ENCODE measurements at places on chromosomes 6 and 20.

DNA sequence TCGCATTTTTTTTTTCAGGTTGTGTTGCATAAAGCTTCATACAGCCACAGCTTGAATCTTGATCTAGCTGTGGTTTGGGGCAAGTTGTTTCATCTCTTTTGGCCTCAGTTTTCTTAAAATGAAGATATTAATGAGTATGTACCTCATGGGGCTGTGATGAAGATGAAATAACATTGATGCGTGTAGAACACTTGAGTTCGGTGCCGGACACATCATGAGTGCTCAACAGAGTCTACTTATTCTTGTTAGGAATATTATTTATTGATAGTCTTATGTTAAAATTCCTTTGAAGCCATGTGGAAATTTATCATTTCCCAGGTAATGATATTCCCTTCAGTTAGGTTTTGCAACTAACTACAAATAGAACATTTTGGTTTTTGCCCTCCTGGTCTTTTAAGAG is 3.4 kb downstream of the PAQR8 start:
- no peak for DNase-seq

DNA sequence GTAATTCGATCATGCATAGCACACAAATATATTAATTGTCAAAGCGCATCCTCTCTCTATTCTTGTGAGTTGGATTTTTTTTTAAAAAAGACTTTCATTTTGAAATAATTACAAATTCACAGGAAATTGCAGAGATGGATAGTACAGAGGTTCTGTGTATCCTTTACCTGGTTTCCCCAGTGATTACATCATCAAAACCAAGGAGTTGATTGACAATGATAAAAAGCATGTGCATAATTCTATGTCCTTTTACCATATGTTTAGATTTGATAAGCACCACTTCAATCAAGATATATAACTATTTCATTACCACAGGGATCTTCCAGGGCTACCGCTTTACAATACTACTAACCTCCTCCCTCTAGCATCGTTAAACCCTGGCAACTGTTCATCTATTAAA is 40.2 kb downstream of the CCN2 start:
- DNase-seq = no peak

GRCh38 chr6:26290941-26291340 is 74.1 kb upstream of the BTN3A2 start:
- DNase-seq = no peak

GRCh38 chr6:119683031-119683430 is 333.5 kb upstream of the MAN1A1 start:
- DNase-seq = no peak

DNA sequence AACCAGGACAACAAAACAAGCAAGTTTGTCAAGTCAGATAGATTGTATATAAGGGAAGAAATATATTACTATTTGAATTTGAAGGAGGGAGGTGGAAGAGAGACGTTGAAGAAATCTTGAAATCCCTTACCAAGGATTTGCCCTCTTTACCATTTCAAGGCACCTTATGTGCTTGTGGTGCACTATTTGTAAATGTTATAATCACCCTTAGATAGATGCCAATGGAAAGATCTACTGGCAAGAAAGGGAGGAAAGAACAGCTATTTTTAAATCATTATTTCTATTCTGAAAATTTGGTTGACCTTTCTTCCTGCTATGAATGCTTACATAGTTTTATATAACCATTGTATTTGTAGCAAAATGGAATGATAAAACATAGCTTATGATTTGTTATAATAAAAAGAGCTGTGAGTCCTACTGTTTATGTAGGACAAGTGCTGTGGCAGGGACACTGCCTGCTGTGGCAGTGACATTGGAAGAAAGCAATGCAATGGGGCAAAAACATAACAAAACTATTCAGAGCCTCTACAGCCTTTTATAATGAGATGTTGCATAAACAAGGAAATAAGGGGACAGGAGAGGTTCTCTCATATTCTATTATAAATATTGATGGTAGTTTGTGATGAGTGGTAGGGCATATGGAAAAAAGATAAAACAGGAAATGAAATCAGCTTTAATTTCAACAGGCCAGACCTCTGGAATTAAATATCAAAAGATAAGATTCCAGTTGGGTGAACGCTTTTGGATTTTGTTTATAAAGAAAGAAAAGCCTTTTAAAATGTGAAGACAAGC is 1145.2 kb upstream of the GJE1 start:
- no peak for DNase-seq

GRCh38 chr6:141394565-141395051 is 738.1 kb upstream of the GJE1 start:
- no peak for DNase-seq

DNA sequence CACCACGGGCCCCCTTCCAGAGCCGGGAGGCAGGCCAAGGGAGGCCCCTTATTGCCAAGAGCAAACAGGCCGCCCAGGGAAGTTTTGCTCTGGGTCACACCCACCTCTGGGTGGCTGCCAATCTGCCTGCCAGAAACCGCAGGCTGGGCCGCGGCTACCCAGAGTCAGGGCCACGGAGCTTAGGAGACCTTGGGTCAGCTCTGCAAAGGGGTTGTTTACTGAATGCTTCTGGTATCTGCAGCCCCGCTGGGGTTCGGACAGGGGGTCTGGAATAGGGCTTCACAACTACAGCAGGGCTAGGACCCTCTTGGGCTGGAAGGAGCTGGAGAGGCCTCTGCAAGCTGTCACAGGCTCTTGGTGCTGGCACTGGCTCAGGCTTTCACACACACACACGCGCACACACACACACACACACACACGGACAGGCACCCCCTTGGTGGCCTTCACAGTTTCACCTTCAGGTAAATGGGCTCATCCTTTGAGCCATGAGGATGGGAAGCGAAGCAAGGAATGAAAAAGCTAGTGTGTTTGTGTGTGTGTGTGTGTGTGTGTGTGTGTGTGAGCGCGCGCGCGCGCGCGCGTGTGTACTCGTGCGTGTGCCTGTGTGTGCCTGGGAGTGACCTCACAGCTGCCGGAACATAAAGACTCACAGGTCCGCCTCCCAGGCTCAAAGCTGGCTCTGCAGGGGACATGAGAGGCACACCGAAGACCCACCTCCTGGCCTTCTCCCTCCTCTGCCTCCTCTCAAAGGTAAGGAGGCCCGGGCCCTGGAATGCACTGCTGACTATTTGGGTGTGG is at the start of gene CCN5:
CCN5 (plus strand) TSS at position 669 of the 798 bp plus-strand sequence; CDS start at position 691, 22 bp downstream.
- no peak for DNase-seq

- peak; percentile 12 for DNase-seq
Observed at GRCh38 chr6:30883685-30884520, at the start of gene DDR1. DDR1 (plus strand) TSS chr6:30884519; CDS start chr6:30888730, 4,211 bp downstream.

- peak; percentile 79 for DNase-seq
Observed at GRCh38 chr20:63567386-63568169, 6.5 kb downstream of the HELZ2 start.

DNA sequence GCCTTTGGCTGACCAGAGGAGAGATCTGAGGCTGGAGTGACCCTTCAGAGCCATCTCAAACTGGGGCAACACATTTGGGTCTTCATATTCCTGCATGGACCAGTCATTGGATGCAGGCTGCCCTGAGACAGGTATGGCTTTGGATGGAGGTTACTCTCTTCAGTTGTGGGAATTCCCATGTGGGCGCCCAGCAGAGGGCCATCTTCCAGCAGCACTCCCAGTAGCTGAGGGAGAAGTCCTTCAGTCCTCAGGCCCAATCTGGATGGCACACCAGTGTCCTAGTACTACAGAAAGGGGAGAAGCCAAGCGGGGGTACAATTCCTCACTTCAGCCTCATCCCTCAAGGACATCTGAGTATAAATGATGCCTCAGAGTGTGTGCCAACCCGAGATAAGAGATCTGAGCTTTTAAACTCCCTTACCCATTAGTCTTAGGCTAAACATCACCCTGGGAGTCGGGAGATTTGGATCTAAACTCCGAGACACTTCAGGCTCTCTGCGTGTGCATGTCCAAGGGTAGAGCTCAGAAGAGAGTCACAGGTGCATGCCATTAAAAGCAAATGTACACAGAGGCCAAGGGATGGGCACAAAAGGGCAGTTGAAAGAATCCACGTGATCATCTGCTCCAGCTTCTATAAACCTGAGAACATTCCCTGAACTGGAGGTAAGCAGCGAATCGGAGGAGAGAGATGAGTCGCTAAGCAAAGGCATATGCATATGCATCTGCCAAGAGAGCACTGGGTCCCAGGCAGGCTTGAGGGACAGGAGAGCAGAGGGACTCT is 204.6 kb downstream of the CD83 start:
- DNase-seq = no peak

- no peak for DNase-seq
Observed at GRCh38 chr20:57951549-57951948, 241.7 kb upstream of the PMEPA1 start.

GRCh38 chr6:154852687-154853086 is 119.5 kb downstream of the SCAF8 start:
- DNase-seq = no peak

DNA sequence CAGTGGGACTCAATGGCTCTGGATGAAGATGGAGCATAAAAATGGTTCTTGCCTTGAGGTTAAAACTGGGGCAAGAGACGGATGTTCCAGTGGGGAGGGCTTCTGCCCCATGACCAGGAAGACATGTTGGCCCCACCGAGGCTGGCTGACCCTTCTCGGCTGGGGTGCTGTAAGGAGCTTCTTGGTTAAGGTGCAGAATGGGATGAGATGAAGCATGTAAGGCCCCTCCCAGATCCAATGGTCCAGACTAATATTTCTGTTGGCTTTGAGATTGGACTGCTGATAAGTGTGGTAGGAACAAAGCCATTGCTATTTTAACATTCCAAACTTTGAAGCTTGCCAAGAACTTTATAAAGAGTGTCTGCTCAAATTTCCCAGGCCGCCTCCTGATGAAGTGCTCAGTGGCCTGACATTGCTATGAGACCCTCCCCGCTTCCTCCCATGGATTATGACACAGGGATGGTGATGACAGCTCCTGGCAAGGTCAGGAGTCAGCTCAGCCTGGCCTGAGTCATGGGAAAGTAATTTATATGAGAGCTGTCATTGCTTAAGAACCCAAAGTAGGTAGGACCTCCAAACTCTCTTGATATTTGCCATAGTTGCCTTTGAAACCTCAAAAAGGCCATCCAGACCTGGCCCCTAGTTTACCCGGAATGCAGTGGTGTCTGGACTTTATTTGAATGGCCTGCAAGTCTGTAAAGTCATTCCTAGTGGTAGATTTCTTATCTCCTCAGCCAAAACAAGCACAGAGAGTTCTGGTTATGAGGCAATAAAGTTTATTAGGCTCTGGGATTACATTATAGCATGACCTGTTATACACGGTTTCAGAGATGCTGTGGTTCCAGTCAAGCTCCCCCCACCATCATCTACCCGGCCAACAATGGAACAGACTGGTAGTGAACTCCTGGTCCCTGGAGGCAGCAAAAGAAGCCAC is 55.2 kb downstream of the TGM2 start:
- peak; percentile 92 for DNase-seq

DNA sequence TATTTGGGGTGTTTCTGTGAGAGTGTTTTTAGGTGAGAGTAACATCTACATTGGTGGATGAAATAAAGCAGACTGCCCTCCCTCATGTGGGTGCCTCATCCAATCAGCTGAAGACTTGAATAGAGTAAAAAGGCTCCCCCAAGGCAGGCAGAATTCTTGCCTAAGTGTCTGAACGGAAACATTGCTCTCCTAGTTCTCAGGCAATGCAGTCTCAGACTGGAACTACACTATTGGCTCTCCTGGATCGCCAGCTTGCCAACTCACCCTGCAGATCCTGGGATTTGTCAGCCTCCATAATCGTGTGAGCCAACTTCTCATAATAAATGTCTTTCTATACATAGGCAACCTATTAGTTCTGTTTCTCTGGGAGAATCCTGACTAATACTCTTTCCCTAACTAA is 5.5 kb upstream of the TMEM170B start:
- DNase-seq = no peak

DNA sequence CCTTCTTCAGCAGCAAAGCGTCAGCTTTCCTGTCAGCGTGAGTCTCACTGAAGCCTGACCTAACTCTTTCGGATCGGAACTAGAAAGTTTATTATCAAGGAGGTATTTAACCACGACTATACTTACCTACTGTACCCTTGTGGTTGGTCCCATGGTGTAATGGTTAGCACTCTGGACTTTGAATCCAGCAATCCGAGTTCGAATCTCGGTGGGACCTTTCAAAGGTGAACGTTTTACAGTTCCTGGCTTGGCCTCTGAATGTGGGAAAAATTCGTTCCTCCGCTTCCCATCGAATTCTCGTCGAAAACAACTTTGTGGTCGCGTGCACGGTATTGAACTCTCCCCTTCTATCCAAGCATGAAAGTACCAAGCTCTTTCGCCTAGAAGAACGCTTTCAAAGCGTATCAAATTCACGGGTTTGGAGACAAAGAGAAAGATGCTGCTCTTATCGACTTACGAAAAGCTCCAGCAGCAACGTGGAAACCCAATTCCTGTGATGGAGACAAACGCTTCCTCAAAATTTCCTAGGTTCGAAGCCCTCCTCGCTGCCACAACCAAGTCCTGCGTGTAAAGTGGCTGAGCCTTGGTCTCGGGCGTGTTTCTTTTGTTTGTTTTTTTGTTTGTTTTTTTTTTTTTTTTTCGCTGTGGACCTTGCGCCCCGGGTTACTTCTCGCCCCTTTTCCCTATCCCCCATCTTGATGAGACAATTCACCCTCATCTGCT is 63.7 kb downstream of the GPX5 start:
- DNase-seq = no peak

GRCh38 chr20:14724468-14724867 is 387.1 kb upstream of the FLRT3 start:
- no peak for DNase-seq

DNA sequence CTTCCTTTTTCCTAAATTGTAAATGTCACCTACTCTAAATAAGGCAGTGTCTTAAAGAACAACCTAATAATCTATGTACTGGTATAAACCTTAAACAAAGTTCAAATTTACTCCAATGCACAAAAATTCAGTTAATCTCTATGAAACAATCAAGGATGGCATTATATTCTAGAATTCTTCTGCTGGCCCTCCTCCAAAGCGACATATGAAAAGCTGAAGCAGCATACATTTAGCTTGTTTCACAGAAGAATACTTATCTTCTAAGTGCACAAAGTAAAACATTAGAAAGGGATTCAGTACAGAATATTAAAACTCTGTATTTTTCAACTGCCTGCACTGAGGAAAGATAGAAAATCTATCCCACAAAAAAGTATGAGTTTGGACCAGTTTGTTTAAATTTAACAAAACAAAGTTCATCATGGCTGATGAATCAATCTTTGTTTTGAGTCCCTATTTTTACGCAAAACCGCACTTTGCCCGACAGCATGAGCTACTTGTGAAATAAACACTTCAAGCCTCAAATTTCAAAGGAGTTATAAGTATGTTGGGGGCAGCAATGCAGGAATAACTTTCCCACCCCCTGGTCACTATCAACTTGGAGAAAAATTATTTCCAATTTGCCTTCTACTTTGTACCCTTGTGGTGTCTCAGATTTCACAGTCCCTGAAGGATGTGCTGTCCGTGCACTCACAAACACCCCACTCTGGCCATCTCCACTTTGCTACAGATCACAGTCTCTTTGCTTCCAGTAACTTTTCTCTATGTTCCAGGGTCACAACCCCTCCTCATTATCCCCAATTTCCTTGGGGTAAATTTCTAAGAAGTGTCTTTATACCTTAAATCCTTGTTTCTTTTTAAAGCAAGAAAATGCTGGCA is 238.2 kb downstream of the PRKN start:
- no peak for DNase-seq

DNA sequence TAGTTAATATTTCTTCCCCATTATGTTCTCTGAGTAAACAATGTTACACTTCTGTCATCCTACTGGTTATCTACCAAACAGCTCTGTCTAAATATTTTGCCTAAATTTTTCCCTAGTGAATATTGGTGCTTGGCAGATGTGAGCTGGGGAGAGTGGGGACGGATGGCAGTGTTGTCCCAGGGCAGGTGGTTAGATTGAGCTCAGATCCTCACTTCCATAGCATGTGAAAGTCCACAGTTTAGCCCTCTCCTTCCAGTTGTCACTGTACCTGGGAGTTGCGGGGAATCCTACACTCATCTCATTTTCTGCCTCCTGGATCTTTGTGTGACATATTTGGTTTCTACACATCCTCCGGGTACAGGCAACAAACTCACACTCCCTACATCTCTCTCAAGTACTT is 484.9 kb downstream of the EPM2A start:
- DNase-seq = no peak

All from inflammatory macrophage treated with lipopolysaccharide for 1 hour (primary cell).